ENCODE measurements at places on chromosomes 5 and 9.

DNA sequence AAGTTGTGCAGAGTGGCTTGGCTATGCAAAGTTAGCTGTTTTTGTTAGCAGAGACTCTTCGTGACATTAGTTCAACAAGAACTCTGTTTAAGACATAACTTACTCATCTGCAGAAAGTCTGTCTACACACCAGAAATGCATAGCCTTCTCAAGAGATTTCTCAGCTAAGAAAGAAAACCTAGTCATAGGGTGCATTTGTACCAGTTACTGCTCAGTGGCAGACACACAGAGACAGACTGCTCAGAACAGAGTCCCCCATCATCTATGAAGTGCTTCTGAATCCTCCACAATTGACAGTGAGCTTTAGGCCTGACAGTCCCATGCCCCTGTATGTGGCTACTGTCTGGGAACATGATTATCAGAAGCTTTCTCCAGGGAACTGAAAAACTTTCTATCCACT lies 56.1 kb upstream of the IFNK start:
- DNase-seq = no peak

- no peak for DNase-seq
Measured at GRCh38 chr5:30930736-30931135, 262.8 kb upstream of the CDH6 start.

DNA sequence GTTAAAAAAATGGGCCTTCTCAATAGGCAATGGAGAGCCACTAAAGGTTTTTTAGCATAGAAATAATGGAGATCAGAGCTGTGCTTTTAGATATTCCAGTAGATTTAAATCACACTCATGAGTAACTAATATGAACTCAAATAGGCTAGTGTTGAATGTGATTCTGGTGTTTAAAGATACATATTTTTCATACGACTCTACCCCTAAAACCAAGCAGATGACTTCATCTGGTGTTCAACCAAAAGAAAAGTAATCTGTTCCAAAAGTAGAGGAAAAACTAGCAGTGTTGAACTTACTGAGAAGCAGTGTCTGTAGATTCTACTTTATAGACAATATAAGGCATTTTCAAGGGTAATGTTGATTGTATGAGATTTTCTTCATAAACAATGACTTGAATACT lies 138.1 kb downstream of the TSSK1B start:
- no peak for DNase-seq

GRCh38 chr9:1722404-1722803 lies 292.7 kb upstream of the SMARCA2 start:
- peak; percentile 85 for DNase-seq

- no peak for DNase-seq
Measured at GRCh38 chr5:89064054-89064453, 181.1 kb upstream of the MEF2C start.

DNA sequence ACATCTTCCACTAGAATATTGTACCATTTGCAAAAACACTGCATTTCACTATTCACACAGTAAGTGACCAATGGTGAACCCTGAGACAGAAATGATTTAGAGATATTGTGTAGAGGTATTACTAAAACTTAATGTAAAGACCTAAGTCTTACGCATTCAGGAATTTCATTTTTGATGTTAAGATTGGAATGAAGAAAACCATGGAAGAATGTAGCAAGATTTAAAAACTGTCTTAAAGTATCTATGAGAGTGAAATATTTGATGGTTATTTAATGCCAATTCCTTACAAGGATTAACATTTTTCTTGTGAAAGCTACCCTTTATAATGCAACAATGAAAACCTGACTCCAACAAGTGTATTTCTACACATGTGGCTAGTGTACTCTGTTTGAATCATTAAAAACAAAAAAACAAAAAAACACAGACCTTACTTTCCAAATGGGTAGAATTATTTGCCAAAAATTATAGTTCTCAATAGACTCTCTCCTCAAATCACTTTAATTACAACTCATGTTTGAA lies 172.0 kb downstream of the NNT start:
- DNase-seq = no peak
